ENCODE measurements at places on chromosomes 11 and 22.

DNA sequence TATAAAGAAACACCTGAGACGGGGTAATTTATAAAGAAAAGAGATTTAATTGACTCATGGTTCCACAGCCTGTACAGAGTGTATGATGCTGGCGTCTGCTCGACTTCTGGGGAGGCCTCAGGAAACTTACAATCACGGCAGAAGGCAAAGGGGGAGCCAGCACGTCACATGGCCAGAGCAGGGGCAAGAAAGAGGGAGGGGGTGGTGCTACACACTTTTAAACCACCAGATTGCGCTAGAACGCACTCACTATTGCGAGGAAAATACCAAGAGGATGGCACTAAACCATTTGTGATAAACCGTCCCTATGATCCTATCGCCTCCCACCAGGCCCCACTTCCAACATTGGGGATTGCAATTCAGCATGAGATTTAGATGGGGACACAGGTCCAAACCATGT is 79.7 kb upstream of the CARD18 start:
- no peak for DNase-seq

DNA sequence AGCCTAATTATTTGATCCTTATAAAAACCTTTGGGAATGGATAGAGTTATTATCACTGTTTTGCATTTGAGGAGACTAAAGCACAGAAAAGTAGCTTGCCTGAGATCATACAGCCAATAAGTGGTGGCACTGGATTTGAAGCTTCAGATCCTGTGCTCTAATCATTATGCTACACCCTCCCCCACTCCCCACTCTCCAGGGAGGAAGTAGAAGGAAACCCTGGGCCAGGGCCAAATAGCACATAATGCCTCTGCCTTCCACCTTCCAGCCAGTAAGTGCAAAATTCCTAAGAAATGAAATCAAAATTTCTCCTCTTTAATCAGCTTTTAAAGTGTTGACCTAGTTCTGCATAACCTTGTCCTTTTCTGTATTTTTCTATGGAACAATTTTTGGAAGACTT is 61.6 kb downstream of the SIK2 start:
- DNase-seq, result no peak

- no peak for DNase-seq
Observed at GRCh38 chr11:45378516-45378915, 92.4 kb upstream of the SYT13 start.

DNA sequence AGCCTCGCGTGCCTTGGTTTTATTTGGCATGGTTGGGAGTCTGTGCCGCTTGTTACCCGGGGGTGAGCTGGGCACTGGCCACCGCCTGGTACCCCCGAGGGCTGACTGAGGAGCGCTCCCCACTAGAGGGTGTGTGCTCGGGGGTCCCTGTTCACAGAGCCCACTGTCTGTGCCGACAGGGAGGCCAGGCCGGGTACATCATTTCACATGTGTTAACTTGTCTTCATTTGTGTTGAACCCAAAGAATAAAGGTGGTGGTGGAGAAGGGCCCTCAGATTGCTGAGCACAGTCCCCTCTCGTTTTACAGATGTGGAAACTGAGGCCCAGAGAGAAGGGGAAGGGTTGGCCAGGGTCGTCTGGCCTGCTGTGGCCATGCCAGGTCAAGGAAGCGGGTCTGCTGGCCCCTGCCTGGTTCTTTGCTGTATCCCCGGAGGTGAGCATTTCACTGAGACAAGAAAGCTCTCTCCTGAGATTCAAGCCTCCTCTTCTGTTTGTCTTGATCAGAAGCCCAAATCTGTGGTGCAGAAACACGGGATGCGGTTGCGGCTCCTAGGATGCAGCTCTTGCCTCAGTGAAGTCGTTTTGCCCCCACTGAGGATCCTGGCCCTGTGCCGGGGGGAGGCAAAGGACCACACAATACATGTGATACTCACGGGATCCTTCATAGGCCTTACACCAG is 60.8 kb downstream of the FBLN1 start:
- DNase-seq, result peak; percentile 7

- DNase-seq, result no peak
Observed at GRCh38 chr11:68386331-68386978, 74.1 kb downstream of the LRP5 start.

- peak; percentile 23 for DNase-seq
Observed at GRCh38 chr11:198236-198806, 5.4 kb downstream of the SCGB1C1 start.

- DNase-seq, result no peak
Observed at GRCh38 chr11:34757026-34757451, 136.1 kb downstream of the EHF start.

DNA sequence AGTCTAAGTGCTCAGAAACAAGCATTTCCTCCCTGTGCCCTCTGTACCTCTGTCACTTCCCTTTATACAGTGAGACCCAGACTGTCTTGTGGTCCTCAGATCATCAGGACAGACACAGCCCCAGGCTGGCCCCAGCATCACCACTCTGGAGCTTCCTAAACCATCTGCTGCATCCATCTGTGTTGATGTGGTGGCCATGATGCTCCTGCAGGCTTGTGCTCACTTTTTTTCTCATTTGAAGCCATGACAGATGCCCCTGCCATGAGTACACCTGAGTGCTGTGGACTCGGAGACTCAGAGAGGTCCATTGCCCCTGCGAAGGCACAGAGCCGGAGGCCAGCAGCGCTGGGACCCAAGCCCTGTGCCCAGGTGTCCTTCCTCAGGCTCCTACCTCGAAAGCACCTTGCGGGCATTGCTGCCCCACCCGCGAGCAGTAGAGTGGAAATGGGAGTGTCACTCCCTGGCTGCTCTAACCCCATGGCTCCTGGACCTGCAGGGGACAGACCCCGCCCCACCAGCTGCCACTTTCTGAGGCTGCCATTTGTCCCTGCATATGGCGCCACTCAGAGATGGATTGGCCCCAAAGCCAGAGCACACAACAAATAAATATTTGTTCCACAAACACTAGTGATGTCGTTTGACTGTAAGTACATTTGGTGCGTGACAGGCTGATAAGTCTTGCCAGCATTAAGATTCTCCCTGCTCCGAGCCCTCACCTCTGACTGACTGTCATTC is 593.5 kb downstream of the TBC1D22A start:
- DNase-seq, result no peak

DNA sequence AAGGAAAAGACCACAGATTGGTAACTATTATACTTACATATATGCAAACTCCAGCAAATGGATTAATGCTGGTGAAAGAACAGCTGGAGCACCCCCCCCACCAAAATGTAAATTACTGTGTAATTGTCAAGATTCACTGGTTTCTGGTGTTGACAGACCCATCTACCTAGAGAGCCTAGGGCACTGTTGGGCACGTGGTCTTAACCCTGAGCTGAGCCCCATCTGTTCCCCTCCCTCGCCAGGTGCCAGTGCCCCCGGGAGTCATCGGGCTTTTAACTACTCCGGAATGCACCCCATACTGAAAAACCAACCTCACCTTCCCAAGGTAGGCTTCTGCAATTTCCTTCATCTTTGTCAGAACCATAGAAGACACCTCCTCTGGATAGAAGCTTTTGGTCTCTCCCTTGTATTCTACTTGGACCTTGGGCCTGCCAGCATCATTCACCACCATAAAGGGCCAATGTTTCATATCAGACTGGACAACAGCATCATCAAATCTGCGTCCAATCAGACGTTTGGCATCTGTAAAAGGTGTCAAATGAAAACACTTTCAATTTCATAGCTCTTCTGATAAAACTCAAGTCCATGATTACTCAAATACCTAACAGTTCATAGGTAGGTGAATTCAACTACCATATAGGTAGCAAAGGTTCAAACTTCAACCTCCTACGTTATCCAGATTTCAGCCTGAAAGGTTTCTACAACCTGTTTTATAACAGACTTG is 1.5 kb downstream of the HSPA8 start:
- no peak for DNase-seq

DNA sequence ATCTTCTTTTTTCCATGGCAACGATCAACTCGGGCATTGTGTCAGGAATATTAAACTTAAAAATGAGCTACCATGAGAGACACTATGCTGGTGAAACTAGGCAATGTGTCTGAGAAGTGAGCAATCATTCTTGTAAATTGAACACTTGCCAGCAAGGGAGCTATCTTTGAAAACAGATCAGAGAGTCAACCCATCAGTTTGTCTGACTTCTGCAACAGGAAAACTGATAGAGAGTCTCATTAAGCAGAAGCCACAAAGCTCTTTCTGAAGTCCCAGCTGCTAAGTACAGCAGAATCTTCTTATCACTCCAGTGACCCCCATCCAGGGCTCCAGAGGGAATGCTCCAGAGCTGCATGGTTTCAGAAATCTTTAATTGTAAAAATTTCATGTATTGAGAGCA is 114.7 kb downstream of the MSANTD4 start:
- no peak for DNase-seq

Measured in right hindlimb (tissue), 1 donor.